ENCODE measurements at places on chromosomes 16 and 17.

DNA sequence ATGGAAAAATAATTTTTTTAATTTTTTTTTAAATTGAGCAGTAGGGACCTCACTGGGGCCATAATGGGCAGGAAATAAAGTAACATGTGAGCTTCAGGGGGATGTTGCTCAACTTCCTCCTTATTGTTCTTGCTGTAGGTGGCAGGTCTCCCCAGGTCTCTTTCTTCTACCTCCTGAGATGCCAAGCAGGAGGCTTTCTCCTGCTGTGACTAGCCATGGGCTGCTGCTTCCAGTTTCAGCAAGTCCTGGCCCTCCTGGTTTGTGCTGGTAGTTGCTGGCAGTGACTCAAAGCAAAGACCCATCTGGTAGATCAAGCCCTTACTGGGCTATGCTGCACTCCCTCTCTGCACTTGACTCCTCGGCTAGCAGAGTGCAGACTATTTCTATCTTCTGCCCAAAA lies 2.3 kb downstream of the DPEP2NB start:
- DNase-seq, result no peak

DNA sequence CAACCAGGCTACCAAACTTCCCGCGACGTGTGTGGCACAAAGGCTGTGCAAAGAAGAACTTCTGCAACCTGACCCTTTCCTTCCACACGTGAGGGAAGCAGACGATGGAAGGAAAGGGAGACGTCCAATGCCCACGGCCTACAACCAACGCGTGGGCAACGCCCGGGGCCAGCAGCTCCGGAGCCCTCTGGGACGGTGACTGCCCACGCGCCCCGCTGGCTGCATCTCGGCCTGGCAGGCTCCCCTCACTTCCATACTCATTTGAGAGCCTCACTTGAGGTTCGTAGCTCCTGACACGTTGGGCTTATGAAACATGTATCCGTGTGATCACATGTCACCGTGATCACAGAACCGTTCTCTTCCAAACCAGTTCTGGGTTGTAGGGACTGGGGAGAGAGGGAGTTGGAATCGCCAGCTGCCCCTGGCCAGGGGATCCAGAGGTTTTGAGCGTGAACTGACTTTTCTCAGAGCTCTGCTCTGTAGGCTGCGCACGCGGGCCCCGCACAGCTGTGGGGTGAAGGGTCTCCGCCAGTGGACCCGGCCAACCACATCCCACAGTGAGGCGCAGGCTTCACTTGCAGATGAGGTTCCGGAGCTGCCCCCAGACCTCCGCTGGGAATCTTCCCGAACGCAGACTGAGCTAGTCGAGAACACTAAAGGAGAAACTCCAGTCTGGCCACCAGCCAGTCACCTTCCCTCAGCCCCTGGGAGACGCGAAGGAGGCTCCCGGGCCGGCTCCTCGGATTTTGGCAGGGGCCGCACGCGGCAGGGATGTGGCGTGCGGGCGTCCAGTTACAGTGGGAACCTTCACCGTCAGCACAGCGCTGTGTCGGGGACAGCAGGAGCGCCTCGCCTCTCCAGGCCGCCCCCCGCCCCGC lies 1.0 kb downstream of the LMF1 start:
- peak; percentile 48 for DNase-seq

DNA sequence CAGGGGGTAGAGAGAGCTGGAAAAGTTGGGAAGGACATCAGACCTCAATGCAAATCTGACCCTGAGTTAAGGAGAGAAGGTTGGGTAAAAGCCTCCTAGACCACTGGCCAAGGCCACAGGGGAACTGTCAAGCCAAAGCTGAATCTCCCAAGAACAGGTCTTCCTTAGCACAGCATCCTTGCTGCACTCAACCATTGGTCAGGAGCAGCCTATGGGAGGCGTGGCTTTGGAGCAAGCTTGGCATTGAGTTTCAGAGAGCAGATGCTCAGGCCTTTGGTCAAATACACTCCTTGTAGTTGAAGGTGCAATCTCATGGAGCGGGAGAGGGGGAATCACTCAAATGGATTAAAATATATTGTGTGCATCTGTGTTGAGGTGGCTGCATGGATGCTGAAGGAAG lies 21.8 kb downstream of the SOX9 start:
- DNase-seq, result no peak

DNA sequence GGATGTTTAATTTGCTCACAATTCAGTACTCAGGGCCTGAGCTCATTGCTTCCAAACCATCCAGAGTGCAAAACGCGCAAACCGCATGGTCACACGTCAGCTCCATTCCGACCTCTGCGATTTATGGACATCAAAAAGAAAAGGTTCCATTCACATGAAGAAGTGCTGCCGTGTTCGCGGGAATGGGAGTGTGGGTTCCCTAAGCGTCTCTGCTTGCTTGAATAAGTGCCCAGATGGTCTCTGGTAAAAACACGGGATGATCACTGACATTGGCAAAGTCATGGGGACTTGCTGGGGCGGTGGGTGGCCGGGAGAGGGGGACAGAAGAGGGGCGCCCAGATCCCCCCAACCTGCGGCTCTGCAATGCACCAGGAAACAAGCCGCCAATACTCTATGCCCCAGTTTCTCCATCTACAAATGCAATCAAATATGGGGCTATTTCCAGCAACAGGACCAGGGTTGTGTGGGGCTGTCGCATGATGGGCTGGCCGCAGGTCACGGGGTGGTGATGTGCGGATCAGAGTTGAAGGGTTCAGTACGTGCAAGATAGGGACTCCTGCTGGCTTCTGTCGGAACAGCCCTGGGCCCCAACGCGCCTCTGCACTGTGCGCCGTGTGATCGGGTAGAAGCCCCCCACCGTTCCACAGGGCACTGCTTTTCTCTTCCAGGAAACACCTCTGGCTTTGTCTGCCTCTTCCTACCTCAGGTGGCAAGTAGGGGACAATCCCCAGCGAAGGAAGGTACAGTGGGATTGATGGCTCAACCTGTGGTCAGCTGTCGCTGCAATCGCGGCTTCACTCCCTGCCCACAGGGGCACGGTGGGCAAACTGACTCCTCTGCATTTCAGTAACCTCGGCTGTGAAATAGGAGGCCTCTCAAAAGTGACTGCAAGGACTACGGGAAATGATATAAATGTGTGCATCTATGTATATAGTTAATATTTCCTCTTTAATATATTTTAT lies 11.2 kb downstream of the FOXF1 start:
- no peak for DNase-seq

DNA sequence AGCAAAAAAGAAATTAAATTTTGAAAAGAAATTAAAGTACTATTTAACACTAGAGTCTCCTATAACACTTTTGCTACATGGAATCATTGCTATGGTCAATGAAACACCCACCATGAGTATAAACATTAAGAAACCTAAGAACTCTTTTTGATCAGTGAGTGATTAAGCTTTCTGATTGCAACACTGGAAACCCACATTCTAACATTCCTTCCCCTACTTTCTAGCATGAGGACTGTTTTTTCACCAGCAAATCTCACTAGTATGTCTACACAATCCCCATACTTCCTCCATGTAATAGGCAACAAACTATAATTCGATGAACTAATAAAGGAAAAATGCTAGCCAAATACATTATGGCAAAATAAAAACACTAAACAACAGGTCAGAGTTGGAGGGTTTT lies 54.7 kb downstream of the SKAP1 start:
- DNase-seq, result peak; percentile 5

- DNase-seq, result no peak
Observed at GRCh38 chr16:52364500-52364899, 182.4 kb downstream of the TOX3 start.

DNA sequence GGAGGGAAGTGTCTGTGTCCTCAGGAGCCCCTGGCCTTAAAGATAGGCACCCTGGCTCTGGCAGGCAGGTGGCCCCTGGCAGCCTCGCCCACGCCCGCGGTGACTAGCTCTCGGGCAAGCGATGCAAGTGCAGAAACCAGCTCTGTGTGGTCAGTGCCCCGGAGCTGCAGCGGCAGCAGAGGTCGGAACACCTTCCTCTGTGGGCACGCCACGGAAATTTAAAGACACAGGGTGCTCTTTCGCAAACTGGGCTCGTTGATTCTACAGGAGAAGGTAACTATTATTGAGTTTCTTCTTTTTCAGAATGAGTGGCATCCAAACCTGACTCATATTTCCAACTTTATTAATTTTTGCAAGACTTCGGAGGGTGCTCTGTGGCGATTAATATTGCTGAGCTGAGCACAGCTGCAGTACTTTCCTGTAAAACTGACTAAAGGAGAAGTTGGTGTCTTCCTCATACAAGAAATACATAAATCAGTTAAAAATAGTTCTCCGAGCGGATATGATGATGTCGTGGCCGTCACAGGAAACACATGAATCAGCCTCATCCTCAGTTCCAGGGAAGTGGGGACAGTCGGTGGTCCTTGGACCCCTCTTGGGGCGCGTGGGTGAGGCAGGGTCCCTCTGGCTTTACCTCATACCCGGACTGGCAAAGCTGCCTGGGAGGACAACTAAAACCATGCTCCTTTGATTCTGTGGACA lies 120.2 kb downstream of the METRNL start:
- peak; percentile 88 for DNase-seq

DNA sequence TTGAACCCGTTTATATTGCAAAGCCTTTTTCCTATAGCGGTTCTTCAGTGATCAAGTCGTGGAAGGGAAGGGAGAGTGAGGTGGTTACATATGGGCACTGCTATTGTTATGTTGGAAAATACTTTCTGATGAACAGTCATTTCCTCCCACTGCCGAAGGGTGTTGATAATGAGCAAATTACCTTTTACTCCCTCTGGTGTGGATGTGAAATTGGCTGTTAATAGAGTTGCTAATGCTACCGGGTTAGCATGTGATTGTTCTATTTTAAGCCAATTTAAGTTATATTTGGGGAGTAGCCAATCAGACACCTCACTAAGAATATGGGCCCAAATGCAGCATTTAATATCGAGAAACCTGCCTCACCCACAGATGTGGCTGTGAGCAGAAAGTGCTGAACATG lies 15.6 kb upstream of the PMFBP1 start:
- DNase-seq, result no peak

GRCh38 chr17:19762515-19762961 lies 14.4 kb upstream of the ALDH3A1 start:
- peak; percentile 48 for DNase-seq

DNA sequence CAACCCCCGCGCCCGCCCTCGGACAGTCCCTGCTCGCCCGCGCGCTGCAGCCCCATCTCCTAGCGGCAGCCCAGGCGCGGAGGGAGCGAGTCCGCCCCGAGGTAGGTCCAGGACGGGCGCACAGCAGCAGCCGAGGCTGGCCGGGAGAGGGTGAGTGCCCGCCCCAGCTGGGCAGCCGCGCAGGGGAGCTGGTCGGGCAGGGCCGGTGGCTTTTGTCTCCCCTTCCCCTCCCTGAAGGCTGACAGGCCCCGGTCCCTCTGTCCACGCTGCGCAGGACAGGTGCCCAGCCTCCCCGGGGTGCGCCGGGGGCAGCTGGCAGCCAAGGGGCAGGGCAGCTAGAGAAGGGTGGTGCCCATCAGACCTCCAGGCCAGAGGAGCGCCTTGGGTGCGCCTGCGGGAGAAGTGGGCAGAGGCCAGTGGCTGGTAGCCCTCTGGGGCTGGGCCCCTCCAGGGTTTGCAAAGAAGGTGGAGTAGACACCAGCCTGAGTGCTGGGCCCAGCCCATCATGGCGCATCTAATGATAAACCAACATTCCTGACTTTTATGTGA lies 278 bp downstream of the ITGB4 start:
- DNase-seq, result no peak

GRCh38 chr16:71722801-71723536 lies 1.5 kb downstream of the PHLPP2 start:
- DNase-seq, result peak; percentile 81

- no peak for DNase-seq
Observed at GRCh38 chr16:29940656-29941055, 14.6 kb upstream of the KCTD13 start.

DNA sequence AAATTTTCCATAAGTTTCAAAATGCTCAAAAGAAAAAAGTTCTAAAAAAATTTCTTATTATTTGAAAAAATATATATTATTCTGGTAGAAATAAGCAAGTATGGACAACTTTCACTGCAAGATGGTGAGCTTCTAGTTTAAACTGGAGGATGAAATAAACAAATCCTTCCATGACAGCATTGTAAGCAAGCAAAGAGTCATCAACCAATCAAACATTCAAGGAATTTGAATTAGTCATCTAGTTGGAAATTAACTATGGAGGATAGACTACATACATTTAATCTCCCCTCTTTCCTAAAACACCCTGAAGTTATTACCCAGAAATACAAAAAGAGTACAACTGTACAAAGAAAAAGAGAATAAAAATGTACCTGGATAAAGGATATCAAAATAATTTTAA lies 51.0 kb upstream of the IRX5 start:
- DNase-seq, result peak; percentile 15

- DNase-seq, result no peak
Observed at GRCh38 chr16:31517800-31518402, 9.7 kb upstream of the RUSF1 start.

DNA sequence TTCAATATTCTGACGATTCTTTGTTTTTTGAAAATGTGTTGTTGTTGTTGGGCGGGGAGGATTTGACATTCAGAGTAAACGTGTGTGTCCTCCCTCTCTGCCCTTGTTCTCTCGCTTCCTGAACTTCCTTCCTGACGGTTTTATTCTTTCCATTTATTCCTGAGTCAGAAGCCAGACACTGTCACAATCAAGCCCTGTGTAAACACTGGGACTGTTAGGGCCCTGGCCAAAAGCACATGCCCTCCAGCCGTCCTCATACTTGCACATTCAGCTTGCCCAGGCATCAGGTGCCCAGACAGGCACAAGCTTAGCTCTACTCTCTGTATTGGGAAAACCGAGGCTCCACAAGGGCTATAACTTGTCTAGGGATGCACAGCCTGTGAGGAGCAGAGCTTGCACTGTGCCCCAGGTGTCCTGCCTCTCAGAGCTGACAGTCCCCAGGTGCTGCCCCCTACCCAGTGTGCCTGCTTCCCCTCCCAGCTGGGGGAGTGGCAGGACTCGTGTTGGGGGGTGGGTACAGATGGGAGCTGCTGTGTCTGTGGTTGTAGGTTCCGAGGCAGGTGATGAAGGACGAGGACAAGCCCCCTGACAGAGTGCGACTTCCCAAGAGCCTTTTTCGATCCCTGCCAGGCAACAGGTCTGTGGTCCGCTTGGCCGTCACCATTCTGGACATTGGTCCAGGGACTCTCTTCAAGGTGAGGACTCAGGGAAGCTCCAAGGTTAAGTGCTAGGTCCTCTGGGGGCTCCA lies 9.7 kb downstream of the ADGRG3 start:
- DNase-seq, result peak; percentile 9

DNA sequence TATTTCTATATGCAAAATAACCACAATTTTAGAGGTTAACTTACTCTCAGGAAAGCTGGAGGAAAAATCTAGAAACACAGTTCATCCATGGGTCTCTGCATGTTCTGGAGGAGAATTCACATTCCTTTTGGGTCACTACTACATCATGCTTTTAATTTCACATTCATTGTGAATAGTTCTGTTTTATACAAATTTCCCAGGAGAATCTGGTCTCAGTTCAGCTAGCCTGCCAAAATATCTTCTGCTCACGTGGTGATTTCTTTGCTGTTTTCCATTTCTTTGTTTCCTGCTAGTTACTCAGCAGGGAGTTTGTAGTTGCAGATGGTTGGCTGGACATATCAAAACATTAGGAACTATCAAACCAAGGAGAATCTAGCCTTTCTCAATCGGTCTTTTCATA lies at the start of gene ABCA9:
Gene ABCA9 (minus strand): TSS at position 106 of the 400 bp plus-strand sequence. CDS start 9,801 bp downstream, outside the sequence.
- DNase-seq, result no peak

All from EH (cell line).